ENCODE measurements at places on chromosomes 12 and 14. TPM values are rescaled to one million over a fixed set of nuclear protein-coding genes. Genes with fewer than 3 reads are reported as not detected.

The ENO2 gene
- 28.4 TPM for polyA plus RNA-seq

The METAP2 gene
- polyA plus RNA-seq: 39.6 TPM

The INHBC gene
- polyA plus RNA-seq: not detected

The SLCO1A2 gene
- not detected for polyA plus RNA-seq

The PTPRO gene
- 3.0 TPM for polyA plus RNA-seq

DNA sequence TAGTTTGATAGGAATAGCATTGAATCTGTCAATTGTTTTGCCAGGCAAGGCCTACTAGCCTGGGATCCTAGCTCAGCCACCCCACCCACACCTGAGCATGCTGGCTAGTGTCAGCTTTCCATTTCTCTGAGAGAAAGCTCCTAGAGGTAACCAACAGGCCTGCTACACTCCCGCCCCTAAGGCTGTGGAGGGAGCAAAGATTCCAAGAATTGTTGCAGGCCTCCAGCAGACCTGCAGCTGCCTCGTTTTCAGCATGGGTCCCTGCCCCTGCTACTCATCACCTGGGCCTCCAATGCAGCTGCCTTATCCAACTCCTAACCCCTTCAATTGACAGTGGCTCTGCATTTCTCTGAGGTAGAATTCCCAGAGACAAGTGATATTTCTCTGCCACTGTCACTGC, 852.4 kb upstream of the MDGA2 start:
- H3K4me3 ChIP-seq: no peak overlapping the region
- H3K27ac ChIP-seq: no peak overlapping the region
- H3K36me3 ChIP-seq: no peaks in the 10 kb centered on the region
- no peak for DNase-seq

The MIP gene
- polyA plus RNA-seq: 0.09 TPM

DNA sequence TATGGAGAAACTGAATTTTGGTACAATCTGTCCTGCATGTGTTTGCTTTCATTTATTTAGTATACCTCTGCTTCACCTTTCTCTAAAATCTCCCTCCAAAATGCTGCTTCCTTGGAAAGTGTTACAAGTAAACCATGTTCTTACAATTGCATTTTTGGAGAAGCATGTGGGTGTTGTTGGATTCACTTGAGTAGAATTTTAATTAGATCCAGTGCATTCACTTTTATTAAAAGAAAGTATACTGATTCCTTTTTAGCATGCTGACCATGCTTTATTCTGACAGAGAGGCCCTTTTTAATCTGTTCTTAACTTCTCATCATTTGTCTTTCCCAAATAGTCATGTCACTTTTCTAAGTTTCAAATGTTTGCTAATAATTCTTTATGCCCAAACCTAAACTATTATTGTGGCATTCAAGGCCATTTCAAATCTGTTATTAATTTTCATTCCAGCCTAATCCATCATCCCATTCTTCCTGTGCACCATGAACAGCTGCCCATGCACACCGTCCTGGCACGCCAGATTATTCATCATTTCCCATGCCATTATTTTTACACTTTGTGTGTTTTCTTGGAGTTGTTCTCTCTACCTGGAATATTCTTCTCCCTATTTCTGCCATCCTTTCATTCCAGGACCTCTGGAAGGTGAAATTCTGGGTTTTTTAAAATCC, 90.7 kb downstream of the METTL25 start:
- DNase-seq: no peak
- H3K27me3 ChIP-seq: no peaks in the 10 kb centered on the region
- H3K27ac ChIP-seq: no peak overlapping the region
- no peak overlapping the region for H3K4me3 ChIP-seq
- no peaks in the 10 kb centered on the region for H3K36me3 ChIP-seq

- no peaks in the 10 kb centered on the region for H3K36me3 ChIP-seq
- no peak overlapping the region for H3K4me3 ChIP-seq
- DNase-seq: no peak
Measured at GRCh38 chr12:122046145-122046544, 24.5 kb downstream of the BCL7A start.

DNA sequence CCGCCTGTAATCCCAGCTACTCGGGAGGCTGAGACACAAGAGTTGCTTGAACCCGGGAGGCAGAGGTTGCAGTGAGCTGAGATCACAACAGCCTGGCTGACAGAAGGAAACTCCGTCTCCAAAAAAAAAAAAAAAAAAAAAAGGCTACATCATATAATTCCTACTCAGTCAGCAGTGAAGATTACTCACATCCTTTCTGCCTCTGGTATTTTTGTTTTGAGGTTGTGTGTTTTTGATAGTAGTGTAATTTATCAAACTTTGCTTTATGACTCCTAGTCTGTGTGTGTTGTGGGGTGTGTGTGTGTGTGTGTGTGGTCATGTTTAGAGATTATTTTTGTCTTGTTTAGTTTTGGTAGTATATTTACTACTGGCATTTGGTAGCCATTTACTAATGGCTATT, 29.8 kb upstream of the DLGAP5 start:
- H3K36me3 ChIP-seq: no peaks in the 10 kb centered on the region
- no peaks in the 10 kb centered on the region for H3K4me1 ChIP-seq
- no peak for DNase-seq
- no peaks in the 10 kb centered on the region for H3K27me3 ChIP-seq

The ZDHHC22 gene
- polyA plus RNA-seq: not detected

DNA sequence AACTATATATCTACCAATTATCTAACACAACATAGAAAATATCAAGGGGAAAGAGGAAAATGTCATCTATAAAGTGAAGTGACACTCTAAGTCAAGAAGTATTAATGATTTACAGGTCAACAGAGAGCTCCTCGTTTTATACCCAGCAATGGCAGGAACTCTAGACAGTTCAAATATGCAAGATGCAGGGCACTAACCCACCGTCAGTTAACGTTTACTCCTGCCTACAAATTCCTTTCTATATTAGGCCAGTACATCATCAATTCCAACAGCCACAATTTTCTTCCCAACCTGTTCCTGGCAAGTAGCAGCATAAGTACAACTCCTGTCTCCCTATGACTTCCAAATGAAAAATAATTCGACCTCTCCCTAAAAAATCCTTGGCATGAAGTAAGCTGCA, 9.0 kb upstream of the KANSL2 start:
- H3K36me3 ChIP-seq: peaks cover 38% of the 10 kb centered on the region
- no peak overlapping the region for H3K27ac ChIP-seq
- H3K4me3 ChIP-seq: no peak overlapping the region
- no peaks in the 10 kb centered on the region for H3K4me1 ChIP-seq

All from CD4-positive, alpha-beta memory T cell (primary cell).